ENCODE measurements at places on chromosomes 1 and 21.

DNA sequence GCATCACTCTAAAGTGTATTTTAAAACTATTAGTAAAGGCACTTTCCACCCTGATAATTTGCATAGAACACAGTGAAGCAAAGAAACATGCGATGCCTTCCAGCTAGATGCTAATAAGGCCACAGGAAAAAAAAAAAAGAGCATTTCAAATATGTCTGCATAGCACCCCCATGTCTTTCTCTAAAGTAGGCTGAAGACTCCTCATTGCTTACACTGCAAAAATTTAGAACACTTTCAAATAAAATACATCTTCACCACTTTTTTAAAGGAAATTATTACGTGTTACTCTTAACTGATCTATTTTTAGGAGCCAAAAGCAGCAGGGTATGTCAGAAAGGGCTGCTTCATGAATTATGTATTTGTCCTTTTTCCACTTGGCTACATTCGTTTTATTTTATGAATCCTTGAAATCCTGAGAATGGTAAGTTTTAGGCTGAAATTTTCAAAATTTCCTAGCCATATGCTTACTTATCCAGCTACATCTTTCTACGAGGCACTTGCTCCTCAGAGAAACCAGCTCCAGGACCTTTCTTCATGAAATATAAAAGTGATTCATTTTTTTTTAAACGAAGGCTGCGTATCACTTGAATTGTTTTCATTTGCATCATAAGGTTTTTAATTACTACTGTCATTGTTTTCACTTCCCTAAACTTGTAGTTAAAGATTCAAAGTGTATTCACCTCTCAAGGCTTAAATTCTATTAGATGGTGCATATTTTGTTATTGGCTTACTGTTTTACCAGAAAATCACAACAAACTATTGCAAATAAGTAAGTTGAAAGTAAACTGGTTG is 513.0 kb downstream of the PTPRC start:
- no peak for DNase-seq

DNA sequence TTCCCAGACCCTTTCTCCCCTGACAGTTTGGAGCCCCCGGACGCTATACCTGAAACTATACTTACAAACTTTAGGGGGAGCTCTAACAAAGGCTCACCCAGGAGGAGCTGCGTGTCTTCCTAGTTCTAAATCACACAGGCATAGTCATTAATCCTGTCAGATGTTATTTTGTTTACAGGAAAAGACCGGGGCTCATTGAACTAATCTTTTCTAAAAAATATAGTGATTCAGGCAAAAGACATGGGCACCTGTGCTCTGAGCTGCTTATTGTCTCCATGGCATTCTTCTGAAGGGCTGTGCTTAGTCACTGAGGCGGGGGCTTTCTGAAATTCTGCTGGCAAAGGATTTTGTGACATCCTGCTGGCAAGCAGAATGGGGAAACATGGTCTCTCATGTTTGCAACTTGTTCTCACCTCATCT is 1577.0 kb downstream of the NCAM2 start:
- no peak for DNase-seq

- DNase-seq = no peak
Measured at GRCh38 chr1:66446261-66447001, 87.5 kb upstream of the SGIP1 start.

GRCh38 chr1:220378571-220379302 is 106.5 kb upstream of the RAB3GAP2 start:
- no peak for DNase-seq

DNA sequence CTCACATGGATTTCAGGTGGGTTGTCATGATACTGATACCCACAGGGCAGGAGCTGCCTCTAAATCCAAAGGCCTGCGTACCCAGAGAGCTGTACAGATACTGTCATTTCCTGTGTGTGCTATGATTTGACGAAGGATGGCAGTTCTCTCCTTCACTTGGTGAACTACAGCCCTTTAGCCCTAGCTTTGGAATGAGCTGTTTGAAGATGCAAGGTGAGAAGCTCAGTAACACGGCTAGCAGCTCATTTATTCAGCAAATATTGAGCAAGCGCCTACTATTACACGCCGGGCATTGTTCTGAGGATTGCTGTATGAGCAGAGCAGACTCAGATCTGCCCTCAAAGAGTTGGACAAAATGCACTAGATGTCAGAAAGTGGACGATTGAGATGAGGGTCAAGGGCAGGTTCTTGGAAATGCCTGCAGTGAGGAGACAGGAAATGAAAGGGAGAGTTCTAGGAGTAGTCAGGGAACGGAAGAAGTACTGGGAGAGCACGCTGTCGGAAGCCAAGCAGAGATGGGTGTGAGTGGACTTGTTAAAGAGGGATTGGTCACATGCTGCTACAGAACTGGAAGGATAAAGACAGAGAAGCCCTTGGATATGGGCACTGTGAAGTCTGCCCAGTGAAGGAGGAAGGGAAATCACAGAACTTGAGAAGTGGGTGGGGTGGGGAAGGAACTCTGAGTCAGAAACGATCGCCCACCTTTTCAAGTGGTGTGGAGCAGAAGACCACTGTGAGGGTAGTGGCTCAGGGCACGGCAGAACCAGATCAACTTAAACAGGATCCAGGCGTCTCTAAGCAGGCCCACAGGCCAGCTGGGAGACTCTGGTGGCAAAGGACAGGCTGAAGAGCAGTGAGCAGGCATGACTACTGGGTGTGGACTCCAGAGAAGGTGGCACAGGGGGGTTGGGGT is 7.1 kb downstream of the PTGFRN start:
- no peak for DNase-seq

GRCh38 chr1:15139654-15140350 is 13.7 kb upstream of the TMEM51 start:
- no peak for DNase-seq

DNA sequence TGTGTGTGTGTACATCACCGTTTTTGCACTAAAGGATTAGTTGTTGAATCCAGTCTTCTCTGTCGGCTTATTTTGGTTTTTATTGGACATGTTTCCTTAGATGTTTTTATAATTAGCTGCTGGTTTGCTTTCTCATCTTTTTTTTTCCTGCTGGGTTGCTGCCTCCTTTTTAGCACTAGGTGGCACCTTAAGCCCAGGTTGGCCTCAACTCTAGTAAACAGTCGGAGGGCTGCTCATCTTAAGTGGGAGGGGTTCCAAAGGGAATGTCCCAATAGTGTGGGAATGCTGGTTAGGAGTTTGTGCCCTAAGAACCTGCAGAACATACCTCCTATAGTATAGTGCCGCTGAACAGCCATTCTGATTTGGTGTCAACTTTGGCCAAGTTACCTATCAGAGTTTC is 570.1 kb upstream of the CXADR start:
- DNase-seq = no peak

- no peak for DNase-seq
Measured at GRCh38 chr1:163082971-163083370, 13.8 kb downstream of the RGS4 start.

DNA sequence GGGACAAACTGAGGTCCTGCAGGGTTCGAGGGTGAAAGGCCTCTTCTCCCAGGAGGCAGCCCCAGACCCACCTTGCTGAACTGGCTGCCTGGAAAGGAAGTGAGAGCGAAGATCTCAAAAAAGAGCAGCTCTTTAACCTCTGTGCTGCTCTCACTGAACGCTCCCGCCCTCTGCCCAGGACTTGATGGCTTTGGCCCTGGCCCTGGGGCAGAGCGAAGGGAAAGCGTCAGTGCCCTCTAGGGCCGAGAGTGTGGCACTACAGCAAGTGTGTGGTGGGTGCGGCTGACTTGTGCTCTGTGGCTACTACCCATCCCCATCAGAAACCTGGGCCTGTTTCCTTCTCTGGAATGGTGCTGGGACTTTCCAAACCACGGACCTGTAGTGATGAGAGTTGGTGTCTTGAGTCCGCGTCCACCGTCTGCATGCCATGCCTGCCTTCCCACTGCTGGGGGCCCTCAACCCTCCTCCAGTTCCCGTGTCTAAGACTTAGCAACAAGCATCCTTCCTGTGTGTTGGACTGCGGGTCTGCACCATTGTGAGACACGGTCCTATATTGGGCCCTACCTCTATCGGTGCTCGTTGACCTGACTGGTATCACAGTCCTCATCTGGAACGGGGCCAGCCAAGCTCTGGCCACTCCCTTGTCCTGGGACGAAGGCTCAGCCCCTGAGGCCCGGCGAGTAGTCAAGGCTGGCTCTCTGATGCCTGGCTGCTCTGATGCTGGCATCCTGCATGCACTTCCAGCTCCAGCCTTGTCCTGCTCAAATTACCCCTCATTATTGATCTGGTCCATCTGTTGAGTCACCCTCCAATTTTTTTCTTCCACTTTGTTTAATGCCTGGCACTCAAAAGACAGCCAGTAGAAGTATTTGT is 180.3 kb downstream of the DISC1 start:
- no peak for DNase-seq

All from stimulated activated CD4-positive, alpha-beta T cell treated with anti-CD3 and anti-CD28 coated beads, Interleukin-1b, Interleukin-23, amount 100 ng/mL, for 1 hour (primary cell).